ENCODE measurements at places on chromosomes 3 and 15.

DNA sequence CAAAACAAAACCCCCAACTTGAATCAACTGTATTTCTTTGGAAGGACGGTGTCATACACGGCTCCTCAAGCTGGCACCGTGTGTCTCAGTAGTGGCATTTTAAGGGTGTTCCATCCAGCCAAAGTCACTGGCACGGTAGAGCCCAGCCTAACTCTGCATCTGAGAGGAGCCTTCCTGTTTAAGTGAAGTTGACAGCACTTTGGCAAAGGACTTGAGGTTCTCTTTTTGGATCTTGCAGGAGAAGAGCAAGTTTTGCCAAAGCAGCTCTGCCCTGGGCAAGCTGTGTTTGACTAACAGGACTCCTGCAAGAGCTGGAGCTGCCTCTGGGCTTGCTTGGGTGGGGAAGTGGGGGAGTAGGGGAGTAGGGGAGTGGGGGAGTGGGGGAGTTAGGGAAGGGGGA lies 109.6 kb upstream of the FEZF2 start:
- DNase-seq = no peak

DNA sequence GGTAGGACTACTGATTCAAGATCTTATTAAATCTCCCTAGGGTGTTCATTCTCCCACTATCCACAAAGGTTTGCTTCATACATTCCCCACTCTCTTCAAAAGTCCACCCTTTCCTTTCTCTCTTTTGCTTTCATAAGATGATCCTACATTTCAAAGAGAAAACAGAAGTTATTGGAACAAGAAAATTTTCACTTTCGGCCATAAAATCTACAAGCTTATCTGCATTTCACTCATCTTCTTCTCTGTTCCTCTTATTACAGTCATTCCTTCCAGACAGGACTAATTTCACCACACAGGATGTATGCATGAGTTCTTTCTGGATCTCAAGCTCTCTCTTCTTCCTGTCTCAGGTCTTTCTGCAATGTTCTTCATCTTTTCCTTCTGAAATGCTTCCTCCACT lies 238.7 kb downstream of the ISL2 start:
- DNase-seq = no peak

DNA sequence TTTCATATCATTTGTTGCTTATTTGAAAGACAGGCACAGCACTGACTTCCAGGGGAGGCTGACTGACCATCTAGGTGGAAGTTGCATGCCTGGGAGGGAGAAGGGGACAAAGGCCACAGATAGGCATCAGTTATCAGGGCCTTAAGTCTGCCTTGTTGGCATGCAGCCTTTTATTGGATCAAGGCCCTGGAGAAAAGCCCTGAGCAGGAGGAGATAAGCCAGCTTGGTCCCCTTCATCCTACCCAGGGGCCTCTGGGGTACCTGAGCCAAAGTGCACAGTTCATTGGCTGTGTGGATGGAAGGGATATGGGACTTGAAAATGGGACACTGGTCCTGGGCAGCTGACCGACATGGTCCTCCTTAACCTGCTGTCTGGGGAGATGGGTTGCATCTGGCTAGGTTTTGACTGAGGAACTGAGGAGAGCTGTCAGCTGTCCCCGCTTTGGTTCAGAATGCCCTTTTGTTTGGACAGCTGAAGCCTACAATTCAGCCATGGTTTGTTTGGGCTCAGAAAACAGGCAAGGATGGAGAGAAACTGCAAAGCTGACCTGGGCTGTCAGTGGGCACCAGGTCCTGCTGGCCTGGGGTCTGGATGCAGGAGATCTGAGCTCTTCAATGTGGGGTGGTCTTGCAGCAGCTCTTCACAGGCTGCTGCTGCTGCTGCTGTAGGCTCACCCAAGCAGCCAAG lies 60.0 kb downstream of the FLNB start:
- no peak for DNase-seq

DNA sequence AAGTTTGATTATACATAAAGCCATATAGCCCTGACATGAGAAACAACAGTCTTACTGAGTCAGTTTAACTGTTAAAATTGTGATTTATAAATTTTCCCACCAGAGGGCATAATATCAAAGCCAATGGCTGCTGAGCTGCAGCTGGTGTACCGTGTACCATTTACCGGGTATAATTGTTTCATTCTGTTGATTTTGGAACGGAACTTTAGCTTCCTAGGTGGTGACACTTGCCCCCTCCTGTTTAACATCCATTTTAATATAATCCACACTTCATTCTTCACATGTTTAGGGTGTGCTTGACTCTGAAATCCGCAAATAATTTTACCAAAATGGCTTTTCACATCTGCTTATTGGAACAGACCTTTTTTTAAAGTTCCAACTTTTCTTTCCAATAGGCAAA lies 72.8 kb downstream of the SLC9A9 start:
- no peak for DNase-seq

- no peak for DNase-seq
Measured at GRCh38 chr3:71906976-71907375, 122.0 kb upstream of the PROK2 start.

DNA sequence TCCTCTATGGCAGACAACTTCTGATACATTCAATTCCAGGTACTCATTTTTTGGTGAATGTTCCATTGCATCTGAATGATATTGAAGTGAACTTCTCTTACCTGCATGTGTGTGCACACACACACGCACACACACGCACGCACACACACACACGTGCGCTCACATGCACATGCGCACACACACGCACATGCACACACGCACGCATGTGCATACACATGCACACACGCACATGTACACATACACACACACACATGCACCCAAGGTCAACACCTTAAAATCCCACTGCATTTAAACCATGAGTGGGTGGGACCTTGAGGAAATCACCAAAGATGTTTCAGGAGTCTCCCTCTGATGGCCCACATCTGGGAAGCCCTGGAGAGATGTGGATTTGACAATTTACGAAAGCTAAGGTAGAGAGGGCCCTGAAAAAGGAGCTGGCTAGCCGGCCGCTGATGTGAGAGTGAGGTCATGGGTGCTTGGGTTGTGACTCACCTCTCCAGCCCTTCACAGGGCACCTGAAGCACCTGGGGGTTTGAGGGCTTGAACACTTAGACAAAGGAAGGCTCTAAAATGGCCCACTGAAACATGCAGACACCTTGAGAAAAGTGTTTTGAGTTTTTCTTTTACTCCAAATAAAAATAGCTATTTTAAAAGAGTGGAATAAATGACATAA lies 269.1 kb upstream of the LRRFIP2 start:
- no peak for DNase-seq

DNA sequence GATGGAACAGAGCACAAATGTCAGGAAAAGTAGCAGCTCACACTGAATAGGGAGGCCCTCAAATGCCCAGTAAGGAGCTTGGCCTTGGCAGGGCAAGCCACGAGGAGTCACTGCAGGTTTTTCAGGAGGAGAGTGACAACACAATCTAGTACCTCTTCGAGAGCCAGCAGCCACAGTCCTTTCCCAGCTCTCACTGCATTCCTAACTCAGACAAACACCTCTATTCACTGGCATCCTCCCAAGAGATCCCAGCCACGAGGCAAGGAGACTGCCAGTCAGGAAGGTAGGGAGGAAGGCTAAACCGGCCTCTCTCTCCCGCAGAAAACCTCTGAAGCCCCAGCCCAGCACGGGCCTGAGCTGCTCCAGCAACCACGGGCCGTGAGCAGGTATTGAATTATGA lies 146.0 kb upstream of the SMAD3 start:
- DNase-seq = no peak
